Umbilical cord (tissue), 2 donors: ENCODE measurements at places on chromosomes 11 and 22.
A peak's percentile ranks its signal among the peaks of the same experiment; 100 is the strongest.

DNA sequence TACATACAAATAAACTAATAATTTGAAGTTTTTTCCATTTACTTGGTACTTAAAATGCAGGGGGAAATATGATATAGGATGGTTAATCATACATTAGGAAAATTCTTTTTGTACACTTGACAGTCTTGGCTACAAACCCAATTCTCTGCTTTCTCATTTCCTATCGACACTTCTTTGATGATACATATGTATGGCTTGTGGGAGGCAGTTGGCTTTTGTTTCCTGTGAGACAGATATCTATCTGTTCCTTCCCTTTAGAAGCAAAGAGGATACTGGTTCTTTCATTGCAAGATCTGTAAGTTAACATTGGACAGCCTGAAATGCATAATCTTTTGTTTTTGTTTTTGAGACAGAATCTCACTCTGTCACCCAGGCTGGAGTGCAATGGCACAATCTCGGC is 47.9 kb upstream of the ADORA2A start:
- no peak for DNase-seq

DNA sequence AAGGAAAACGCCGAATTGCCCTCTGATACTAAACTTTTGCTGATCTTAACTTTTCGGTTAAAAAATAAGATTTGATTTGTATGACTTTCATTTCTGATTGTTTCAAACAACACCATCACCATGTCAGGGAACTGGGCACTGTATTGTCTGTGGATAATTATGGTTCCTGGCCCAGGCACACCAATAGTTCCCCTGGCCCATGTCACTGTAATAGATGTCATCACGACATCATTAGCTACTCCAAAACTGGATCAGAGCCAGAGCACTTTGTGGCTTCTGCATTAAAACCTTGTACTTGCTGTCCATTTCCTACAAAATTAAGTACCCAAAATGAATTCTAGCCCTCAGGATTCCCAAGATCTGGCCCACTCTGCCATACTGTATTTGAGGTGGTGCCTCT is 119.5 kb upstream of the NARS2 start:
- DNase-seq = no peak

DNA sequence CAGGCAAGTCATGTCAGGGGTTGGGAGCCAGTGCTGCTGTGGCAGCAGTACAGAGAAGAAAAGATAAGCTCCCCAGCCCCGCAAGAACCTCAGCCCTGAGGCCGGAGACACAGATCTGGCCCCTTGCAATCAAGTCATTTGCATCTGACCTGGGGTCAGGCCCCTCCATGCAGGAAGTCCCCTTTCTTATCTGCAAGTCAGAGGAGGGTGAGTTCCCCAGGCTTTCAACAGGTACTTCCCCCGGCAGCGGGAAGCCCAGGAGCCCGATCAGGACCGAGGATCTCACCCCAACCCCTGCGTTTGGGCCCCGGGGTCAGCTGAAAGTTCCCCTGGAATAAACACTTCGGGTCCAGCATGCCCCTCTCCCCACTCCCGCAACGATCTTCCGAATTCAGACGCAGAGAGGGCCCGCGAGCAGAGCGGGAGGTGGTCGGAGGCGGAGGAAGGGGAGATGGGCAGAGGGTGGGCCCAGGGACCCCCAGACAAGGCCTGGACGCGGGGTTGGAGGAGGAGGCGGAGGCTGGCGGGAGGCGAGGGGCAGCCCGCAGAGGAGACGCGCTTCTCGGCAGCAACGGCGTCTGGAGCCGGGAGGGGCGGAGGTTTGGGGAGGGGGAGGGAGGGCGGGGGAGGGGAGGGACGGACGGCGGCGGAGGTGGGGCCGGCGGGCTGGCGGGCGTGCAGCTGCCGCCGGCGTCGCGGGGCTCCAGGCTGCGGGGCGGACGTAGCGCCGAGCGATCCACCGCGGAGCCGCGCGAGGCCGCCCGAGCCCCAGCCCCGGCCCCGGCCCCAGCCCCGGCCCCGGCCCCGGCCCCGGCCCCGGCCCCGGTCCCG is at the start of gene TSPAN18:
TSPAN18 (plus strand) TSS at position 680 of the 831 bp plus-strand sequence. CDS start 179,455 bp downstream, outside the sequence.
- peak; percentile 50 for DNase-seq

DNA sequence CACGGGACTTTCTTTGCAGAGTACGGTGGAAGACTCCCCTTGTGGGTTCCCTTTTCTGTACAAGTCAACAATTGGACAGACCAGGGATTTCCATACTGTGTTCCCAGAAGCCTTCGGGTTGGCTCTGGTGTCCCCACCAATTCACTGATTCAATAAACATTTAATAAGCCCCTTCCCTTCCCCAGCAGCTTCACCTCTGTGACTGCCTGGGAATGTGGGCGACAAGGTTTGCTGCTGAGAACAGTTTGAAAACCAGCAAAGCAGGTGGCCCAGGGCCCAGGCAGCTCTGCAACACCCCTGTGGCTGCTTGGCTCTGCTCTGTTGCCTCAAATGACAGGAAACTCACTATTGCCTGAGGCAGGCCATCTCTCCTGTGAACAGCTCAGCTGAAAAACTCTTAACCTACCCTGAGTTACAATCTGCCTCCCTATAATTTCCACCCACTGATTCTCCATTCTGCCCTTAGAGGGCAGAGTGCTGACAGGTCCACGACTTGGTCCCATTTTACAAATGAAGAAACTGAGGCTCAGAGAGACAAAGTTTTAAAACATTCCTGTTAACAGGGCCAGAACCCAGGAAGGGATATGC is 10.4 kb downstream of the ADORA2A start:
- DNase-seq = no peak

DNA sequence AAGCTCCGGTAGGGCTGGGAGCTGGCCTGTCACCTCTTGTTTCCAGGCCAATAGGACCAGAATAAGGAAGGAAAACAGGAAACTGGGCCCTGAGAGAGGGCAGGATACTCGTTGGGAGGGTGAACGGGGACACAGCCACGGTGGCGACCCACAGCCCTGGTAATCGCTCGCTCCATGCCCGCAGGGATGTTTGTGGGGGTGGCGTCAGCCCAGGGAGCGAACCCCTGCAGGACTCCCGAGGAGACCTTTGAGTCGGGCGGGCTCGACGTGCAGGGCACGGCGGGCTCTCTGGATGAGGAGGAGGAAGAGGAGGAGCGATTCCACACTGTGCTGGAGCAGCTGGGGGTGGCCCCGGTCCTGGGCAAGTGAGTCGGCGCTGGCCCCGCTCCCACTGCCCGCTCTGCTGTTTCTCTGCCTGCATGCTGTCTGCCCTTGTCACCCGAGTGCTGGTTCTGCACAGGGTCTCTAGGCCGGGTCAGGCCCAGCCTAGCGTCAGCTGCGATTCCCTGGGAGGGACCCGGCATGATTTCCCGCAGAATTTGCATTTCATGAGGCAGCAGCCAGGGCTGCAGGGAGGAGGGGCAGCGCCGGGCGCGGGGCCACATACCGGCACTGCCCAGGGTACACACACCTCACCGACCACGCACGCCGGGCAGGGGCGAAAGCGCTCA is 1.6 kb downstream of the CRACR2B start:
- no peak for DNase-seq

DNA sequence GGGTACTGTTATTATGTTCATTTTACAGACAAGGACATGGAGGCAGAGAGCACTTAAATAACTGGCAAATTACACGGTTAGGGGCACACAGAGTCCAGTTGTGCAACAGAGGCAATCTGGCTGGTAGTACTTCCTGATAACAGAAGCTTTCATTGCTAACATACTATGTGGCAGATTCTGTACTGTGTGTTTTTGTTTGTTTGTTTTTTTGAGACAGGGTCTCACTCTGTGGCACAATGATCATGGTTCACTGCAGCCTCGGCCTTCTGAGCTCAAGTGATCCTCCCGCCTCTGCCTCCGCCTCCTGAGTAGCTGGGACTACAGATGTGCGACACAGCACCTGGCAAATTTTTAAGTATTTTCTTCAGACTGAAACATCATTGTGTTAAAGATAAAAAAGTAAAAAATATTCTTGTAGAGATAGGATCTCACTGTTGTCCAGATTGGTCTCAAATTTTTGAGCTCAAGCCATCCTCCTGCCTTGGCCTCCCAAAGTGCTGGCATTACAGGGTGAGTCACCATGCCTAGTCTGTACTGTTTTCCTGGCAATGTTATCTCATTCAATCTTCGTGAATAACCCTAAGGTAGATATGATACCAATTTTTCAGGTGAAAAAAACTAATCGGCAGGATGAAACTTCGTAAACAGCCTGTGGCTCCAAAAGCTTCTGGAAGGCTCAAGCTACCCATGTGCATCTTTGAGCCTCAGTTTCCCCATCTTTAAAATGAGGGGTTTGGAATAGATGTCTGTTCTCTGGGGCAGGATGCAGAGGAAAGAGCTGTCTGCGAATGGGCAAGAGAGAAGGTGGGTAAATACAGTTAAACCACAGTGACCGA is 921 bp upstream of the NUCB2 start:
- no peak for DNase-seq
